ENCODE measurements at places on chromosomes 2 and 18.

DNA sequence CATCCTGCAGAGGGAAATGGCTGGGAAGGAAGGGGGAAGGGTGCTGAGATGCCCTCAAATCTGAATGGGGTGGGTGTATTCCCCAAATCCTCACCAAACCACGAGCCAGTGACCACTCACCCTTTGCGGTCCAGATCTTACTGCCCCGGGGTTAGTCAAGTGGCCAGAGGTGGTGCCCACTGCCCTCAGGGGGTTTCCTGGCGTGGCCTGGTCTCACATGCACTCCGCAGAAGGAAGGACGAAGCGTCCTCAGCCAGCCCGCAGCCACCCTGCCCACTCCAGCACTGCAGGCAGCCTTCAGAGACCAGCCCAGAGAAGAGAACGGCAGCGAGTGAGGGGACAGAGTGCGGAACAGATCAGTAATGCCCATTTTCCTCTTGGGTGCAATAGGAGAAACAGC is 50.4 kb downstream of the IL1RL2 start:
- no peak for DNase-seq

- DNase-seq, result no peak
Observed at GRCh38 chr2:106708209-106708608, 177.8 kb downstream of the ST6GAL2 start.

- DNase-seq, result peak; percentile 41
Observed at GRCh38 chr2:187500585-187501359, 52.7 kb upstream of the CALCRL start.

GRCh38 chr2:157184161-157184895 is 73.2 kb upstream of the GALNT5 start:
- DNase-seq, result no peak

- no peak for DNase-seq
Observed at GRCh38 chr2:88837511-88838160, 146.2 kb downstream of the RPIA start.

- DNase-seq, result no peak
Observed at GRCh38 chr2:160321006-160321405, 120.9 kb upstream of the ITGB6 start.

GRCh38 chr2:158893026-158893425 is 75.4 kb upstream of the TANC1 start:
- peak; percentile 52 for DNase-seq
